ENCODE measurements at places on chromosomes 1 and 21.

DNA sequence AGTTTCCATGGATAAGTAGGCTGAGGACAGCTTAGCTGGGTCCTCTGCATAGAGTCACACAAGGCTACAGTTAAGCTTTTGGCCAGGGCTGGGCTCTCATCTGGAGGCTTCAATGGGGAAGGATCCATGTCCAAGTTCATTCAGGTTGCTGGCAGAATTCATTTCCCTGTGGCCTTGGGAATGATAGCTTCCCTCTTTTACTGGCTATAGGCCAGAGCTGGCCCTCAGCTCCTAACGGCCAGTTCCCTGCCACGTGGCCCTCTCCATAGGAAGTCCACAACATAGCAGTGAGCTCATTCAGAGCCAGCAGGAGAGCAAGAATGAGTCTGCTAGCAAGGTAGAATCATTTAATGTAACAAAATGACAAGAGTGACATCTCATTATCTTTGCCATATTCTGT is 15.1 kb upstream of the PODN start:
- no peak for DNase-seq

DNA sequence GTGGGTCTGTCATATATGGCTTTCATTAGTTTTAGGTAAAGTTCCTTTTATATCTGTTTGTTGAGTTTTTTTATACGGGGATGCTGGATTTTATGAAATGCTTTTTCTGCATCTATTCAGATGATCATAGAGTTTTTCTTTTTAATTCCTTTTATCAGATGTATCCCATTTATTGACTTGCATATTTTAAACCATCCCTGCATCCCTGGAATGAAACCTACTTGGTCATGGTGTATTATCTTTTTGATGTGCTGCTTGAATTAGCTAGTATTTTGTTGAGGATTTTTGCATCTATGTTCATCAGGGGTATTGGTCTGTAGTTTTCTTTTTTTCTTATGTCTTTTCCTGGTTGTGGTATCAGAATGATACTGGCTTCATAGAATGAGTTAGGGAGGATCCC is 118.0 kb downstream of the NME7 start:
- DNase-seq: no peak

DNA sequence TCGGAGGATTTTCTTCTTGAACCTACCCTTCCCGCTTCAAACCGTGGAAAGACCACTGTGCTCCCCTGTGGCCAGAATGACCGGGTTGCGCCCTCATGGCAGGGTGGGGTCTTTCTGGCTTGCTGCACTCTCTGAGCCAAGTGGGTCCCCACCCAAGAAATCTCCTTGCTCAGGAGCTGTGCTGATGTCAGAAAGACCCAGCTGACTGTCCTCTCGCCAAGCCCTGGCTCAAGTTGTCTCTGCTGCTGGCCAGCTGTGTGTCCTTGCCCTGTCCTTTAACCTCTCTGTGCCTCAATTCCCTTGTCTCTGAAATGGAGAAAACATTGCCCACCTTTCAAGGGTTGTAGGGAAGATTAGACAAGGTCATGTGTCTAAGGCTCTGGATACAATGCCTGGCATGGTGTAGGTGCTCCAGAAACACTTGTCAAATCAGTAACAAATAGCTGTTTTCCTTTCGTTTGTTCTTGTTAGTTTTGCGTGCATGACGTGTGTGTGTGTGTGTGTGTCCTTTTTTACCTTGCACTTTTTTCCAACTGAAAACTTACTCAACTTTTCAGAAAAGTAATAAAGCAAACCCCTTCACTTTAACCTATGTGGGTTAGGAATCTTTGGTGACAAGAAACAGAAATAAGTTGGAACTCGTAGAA is 41.1 kb upstream of the RPL11 start:
- no peak for DNase-seq

- no peak for DNase-seq
Measured at GRCh38 chr21:33064623-33065390, 5.1 kb upstream of the OLIG1 start.

DNA sequence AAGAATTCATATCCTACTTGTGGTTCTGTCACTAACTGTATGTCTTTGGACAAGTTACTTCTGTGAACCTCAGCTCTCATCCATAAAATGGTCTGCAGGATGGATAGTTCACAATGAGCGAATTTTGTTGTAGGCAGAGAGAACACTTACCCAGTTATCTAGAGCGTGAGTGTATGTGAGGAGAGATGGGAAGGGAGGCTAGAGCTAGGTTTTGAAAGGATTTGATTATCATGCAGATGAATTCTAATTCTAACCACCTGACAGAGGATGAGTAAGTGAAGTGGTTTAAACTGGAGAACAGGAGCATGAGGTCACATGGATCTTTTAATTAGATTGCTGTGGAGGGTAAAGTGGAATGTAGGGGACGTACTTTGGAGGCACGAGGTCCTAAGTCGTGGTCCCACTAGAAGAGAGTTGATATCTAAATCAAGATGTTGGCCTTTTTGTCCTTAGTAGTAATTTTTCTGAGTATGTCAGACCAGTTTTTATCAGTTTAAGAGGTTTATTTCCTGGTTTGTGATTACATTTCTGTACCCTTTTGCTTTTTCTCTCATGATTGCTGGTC is 5.0 kb downstream of the SUCO start:
- DNase-seq: no peak

- no peak for DNase-seq
Measured at GRCh38 chr1:180966744-180967536, 54.2 kb downstream of the KIAA1614 start.

DNA sequence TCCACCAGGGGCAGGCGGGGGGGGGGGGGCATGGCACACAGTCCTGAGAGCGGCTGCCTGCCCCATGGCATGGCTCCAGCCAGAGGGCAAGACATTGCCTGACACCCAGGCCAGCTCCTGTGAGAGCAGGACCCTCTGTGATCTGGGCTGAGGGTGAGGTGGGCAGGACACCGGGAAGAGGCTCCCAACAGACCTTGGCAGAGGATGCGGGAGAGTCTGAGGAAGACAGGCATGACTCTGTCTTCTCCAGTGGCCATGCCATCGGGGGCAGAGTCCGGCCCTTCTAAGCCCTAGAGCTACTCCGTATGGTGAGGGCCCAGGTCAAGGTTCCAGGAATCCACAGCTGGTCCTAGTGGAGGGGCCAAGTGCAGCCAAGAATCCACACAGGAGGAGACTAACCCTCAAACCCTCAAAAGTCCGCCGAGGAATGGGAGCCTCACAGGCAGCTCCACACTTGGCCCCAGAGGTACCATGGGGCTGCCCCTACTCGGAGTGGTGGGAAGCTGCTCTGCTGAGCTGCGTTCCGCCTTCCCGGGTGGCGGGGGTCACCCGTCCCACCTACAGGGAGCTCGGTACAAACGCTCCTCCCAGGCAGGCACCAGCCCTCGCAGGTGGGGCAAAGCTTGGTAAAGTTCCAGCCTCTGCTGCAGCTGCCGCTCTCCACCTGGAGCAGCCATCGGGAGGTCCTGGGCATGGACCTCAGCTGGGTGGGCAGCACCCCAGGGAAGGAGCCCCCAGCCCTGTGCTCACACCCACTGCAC is 6.5 kb downstream of the ACTRT2 start:
- DNase-seq: no peak

DNA sequence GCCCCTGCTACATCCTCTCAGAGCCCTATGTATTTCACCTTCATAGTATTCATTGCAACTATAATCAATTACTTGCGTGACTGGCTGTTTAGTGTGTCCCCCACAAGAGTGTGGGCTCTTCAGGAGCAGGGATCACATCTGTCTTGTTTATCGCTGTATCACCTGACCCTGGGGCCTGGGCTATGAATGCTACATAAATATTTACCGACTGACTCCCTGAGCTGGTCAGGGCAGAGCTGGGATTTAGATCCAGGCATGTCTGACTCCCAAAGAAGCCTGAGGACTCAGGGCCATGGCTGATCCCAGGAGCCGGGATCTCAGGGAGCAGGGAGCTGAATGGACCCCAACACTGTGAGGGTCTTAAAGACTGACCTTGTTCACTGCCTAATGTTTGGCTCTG is 49.7 kb downstream of the AHDC1 start:
- no peak for DNase-seq

GRCh38 chr1:8555582-8555981 is 237.7 kb downstream of the SLC45A1 start:
- DNase-seq: no peak

- DNase-seq: no peak
Measured at GRCh38 chr21:15534450-15534886, 195.3 kb upstream of the USP25 start.

DNA sequence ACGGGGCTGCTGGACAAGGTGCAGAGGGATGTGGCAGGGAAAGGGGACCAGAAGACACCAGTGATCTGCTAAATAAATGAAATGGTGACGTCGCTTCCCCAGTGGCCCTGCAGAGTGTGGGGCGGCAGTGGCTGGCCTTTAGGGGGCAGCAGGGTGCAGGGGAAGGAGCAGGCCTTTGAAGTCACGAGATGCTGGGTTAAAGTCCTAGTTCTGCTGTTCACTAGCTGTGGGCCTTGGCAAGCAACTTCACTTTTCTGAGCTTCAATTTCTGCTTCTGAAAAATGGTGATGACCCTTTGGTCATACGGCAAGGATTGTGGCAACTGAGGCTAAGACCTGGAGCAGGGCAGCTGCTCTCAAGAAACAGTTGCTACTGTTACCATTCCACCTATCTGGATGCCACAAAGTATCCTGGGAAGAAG is 9.2 kb upstream of the GALE start:
- no peak for DNase-seq

GRCh38 chr1:239212811-239213220 is 173.6 kb upstream of the CHRM3 start:
- no peak for DNase-seq

GRCh38 chr21:33991133-33991532 is 75.5 kb upstream of the ATP5PO start:
- no peak for DNase-seq

GRCh38 chr1:12229835-12230548 is at the start of gene VPS13D:
VPS13D (plus strand) TSS chr1:12230030; CDS start chr1:12234267, 4,237 bp downstream.
- peak; percentile 23 for DNase-seq

DNA sequence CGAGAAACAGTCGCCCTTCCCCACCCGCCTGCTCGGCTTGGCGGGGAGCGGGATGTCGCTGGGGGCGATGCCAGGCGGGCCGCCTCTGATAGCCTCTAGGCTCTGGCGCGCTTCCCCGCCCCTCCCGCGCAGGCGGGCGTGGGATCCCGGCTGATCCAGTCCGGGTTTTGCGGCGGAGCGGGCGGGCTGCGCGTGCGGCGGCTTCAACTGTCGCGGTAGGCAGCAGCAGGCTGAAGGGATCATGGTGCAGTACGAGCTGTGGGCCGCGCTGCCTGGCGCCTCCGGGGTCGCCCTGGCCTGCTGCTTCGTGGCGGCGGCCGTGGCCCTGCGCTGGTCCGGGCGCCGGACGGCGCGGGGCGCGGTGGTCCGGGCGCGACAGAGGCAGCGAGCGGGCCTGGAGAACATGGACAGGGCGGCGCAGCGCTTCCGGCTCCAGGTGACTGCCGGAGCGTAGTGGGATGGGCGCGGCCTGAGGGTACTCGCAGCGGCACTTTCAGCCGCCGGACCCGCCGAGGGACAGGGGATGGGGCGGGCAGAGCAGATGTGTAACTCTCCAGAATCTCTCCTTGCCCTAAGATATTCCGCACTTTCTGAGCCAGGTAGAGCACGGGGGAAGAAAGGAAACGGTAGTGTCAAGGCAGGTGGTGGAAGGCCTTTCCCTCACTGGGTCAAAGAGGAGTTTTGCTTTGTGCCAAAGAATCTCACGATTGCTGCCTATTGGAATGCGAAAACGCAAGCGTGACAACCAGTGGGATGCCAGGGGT is at the start of gene FAAH:
Gene FAAH (plus strand): TSS at position 210 of the 764 bp plus-strand sequence. CDS start 32 bp downstream, at position 242.
- no peak for DNase-seq

GRCh38 chr1:94067196-94067595 is 53.8 kb downstream of the ABCA4 start:
- no peak for DNase-seq

GRCh38 chr1:224486801-224487583 is 52.4 kb upstream of the WDR26 start:
- no peak for DNase-seq

DNA sequence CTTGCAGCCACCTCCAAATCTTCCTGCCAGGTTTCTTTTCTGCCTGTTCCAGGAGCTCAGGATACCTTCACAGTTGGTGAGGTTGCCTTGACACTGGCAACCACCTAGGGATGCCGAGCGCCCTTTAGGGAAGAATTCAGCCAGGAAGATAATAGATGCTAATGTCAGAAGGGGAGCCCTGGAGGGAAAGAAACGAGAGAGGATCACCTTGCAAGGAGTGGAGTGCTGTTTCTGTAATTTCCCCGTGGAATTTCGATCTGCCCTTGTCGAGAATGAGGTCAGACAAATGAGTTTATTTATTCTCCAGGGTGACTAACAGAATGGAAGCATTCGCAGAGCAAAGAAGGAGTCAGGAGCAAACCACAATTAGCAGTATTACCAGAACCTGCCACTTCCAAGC is 315.8 kb upstream of the KAZN start:
- no peak for DNase-seq

- DNase-seq: no peak
Measured at GRCh38 chr1:43039228-43040055, 80.8 kb upstream of the SLC2A1 start.

GRCh38 chr1:226608699-226609505 is 60.3 kb downstream of the STUM start:
- peak; percentile 9 for DNase-seq

DNA sequence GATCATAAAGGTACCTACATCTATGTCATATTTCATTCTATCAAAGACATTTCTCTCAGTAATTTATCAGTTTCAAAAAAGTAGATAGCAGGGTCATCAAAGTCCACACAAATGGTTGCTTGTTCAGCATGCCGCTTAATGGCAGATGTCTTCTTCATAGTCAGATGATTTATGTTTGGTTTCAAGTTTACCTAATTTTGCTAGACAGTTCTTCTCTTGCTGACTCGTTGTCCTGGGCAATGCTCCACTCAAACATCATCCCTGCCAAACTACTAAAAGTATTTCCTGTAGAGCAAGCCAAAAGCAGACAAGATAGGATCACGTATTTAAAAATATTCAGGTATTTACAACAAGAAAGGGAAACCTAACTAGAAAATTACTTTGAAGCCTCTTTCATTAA is 13.6 kb downstream of the NUP210L start:
- DNase-seq: no peak

GRCh38 chr1:205301205-205301821 is 20.2 kb downstream of the NUAK2 start:
- DNase-seq: peak; percentile 49

DNA sequence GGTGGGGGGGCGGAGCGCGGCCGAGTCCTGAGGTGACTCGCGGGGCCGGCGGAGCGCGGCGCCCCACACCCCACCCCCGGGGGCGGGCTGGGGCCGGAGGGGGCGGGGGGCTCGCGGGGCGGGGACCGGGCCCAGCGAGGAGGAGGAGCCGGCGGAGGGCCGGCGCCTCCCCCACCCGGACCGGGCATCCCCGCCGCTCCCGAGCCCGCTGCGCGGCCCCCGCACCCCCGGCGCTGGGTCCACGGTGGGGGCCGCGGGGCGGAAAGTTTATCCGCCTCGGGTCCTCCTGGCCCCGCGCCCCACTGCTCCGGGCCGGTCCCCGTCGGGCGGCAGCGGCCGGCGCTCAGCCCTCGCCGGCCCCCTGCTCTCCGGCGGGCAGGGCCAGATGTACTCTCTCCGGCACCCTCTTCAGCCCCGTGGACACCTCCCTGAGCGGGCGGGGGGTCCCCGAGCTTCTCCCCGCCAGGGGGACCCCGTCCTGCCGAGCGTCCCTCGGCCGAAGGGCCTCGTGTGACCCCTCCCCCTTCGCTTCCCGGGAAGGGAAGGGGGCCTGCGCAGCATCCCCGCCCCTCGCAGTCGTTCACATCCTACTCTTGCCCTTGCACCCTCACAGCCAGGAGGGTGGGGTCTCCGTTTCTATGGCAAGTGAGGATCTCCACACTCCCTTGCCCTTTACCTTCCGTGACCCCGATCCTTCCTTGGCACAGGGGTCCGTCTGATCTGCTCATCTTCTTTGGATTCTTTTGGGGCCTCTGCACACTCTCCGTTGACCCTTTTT is 663 bp downstream of the CAMTA1 start:
- DNase-seq: no peak
